ENCODE measurements at places on chromosomes 12 and 14. TPM values are rescaled to one million over a fixed set of nuclear protein-coding genes. Genes with fewer than 3 reads are reported as not detected.
A peak's percentile ranks its signal among the peaks of the same experiment; 100 is the strongest.

Gene TMEM63C
- total RNA-seq = 1.5 TPM

Gene LTBP2
- 0.40 TPM for total RNA-seq

Gene MRPL42
- total RNA-seq = 57.2 TPM

Gene GARIN6
- not detected for total RNA-seq

Gene FAIM2
- total RNA-seq = 0.95 TPM

Gene NXPH4
- 0.81 TPM for total RNA-seq

Gene DAO
- not detected for total RNA-seq

Gene ENDOU
- not detected for total RNA-seq

Gene ZC2HC1C
- total RNA-seq = 2.0 TPM

Gene AMN
- 0.20 TPM for total RNA-seq

Gene PIANP
- total RNA-seq = not detected

Gene TNFRSF1A
- 61.9 TPM for total RNA-seq

Gene FAM90A1
- 0.20 TPM for total RNA-seq

Gene GALNT4
- total RNA-seq = 23.3 TPM

DNA sequence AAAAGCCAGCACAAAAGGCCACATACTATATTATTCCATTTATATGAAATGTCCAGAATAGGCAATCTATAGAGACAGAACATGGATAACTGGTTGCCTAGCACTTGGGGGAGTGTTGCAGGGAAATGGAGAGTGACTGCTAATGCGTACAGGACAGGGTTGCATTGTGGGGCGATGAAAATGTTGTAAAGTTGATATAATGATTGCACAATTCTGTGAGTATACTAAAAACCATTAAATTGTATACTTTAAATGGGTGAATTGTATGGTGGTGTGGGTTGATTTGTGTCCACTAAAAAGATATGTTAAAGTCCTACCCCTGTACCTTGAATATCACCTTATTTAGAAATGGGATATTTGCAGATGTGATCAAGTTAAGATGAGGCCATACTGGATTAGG is 7.0 kb upstream of the CAPRIN2 start:
- no peak for DNase-seq

DNA sequence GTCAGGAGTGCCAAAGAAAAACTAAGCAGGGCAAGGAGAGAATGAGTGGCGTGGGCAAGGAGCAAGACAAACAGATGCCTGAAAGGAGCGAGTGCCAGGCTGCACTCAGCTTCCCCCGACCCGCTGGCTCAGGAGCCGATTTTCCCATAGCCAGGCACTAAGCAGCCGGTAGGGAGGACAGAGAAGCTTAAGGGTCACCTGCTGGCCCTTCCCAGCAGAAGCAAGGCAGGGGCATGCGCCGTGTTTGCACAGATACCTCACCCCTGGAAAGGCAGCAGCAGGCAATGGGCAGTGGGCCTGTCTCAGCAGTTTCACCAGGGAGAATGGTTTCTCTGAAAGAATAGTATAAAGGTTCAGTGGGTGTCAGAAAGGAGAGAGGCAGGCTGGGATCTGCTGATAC is 104.9 kb upstream of the FKBP4 start:
- DNase-seq = no peak

- no peak for DNase-seq
Observed at GRCh38 chr12:40313928-40314327, 89.1 kb downstream of the LRRK2 start.

- DNase-seq = no peak
Observed at GRCh38 chr12:125216756-125217155, 151.5 kb downstream of the AACS start.

DNA sequence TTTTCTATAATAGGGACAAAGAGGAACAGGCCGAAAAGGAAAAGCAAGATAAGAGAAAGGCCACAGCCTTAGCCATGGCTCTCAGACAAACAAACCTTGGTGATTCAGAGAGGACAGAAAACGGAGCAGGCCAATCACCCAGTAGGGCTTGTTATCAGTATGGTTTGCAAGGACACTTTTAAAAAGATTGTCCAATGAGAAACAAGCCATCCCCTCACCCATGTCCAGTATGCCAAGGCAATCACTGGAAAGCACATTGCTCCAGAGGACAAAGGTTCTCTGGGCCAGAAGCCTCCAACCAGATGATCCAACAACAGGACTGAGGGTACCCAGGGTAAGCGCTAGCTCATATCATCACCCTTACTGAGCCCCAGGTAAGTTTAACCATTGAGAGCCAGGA is 243.8 kb upstream of the BTG1 start:
- no peak for DNase-seq

- no peak for DNase-seq
Observed at GRCh38 chr14:59176765-59177164, 11.7 kb upstream of the DAAM1 start.

- no peak for DNase-seq
Observed at GRCh38 chr12:26319511-26319910, 124.1 kb downstream of the SSPN start.

DNA sequence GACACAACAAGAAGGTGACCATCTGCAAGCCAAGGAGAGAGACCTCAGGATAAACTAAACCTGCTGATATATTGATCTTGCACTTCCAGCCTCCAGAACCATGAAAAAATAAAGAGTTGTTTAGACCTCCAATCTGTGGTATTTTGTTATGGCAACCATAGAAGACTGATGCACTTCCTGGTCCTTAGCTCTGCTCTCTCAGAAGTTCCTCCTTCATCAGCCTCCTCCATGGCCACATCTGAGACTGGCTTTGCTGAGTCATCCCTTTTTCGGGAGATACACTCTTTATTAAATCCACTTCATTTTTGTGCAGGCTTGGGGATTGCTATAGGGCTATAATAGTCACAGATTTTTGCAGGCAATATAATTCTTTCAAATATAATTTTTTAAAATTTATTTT is 89.6 kb upstream of the ATF7IP start:
- no peak for DNase-seq

DNA sequence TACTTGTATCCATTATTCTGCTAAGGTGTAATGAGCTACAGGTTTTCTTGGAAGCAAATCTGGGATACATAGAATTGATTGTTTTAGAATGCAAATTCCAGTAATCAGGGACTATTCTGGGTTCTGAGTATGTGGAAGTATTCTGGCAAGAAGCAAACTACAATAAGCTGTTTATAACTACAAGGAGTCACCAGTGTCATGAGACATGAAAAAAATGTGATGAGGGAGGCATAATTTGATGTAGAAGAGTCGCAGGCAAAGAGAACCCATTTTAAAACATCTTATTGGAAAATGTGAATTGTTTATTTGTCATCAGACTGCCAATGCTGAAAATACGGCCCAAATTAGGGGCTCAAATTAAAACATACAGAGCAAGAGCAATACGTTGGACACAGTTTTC is 321.8 kb upstream of the E2F7 start:
- DNase-seq = no peak

- DNase-seq = peak; percentile 72
Observed at GRCh38 chr14:76955575-76956315, 72.8 kb downstream of the IRF2BPL start.

GRCh38 chr14:55201219-55202101 is 10.1 kb upstream of the DLGAP5 start:
- DNase-seq = no peak

GRCh38 chr14:96198430-96199130 is 6.1 kb upstream of the BDKRB2 start:
- no peak for DNase-seq

DNA sequence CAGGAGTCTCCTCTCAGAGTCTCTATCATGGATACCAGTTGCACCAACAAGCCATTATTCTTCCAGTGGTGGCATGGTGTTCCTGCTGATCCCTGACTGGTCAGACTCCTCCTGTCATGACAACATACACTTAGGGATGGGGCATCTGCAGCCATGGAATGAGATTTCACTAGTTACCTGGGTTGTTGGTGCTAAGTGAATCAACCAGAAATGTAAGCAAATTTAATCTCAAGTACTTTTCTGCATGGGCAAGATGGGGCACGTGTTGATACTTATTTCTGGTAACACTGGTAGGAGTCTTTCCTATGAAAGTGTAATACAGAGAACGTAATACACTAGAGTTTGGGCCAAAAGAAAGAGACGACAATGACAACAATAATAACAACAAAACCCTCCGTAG is 211.5 kb upstream of the FOXN3 start:
- DNase-seq = no peak

GRCh38 chr12:114131824-114132223 is 165.7 kb upstream of the RBM19 start:
- DNase-seq = no peak

DNA sequence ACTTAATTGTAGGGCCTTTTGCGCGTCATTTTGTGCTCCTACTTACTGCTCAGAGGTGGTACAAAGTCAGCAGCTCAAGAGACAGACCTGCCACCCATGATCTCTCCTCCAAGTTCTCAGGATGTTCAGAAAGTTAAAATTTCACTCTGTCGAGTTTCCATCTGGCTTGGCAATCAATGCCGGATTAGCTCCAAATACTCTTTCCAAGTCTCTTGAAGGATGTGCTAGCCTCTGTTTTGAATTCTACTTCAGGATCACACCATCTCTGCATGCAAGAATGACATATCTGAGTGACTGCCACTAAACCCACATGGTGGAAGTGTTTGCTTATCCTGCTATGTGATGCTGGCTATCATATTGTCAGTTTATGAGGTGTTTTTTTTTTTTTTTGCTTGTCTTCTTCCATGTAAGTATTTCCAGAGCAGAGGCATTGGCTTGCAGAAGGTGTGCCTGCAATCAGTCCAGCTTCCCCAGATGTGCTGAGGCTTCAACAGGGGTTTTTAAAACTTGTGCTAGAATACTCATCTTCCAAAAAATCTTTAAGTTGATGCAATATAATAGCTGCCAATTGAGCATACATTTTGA is 125.6 kb downstream of the RGS6 start:
- no peak for DNase-seq

GRCh38 chr14:90140298-90140955 is 78.6 kb downstream of the KCNK13 start:
- no peak for DNase-seq

- no peak for DNase-seq
Observed at GRCh38 chr12:49471557-49471956, 67.3 kb upstream of the KCNH3 start.

DNA sequence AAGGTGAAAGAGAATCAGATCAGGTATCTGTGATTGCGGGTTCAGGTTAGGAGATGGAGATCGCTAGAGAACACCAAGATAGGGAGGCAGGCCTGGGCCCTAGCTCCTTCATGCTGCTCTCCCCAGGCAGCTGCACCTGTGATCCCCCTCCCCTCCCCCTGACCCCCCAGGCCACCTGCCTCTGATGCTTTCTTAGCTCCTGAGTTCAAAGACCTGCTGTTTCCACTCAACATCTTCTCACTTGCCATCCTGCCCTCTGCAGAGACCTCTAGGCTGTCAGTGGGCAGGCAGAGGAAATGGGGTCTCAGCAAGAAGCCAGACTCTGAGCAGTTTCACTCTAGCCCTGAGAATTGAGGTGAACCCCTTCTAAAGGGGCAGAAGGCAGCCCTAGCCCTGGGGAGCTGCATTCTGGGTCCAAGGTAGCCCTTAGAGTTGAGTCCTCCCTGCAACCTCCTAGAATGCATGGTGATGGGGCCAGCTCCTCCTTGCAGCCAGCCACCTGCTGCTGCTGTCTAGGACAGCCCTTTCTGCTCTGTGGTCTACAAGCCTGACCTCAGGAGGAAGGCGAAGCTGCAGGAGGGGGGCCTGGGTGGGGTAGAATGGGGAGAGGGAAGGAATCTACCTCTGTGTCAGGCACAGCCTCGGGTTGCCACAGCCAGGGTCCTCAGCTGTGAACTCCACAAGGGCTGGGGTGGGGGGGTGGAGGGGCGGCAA is 6.4 kb upstream of the SLC48A1 start:
- DNase-seq = no peak

DNA sequence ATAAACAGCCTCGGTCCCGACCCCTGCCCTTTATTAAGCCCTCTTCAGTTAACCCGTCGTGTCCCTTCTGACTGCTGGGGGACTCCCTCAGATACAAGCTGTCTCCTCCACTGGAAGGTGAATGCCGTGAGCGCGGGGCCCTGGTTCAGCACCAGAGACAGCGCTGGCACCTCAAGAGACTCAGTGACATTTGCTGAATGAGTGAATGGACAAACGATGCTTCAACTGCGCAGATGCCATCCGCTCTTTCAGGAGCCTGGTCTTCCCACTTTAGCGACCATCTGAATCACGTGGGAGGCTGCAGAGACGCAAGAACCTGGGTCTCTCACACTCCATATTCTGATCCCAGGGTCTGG is 92.6 kb upstream of the SFSWAP start:
- DNase-seq = no peak

DNA sequence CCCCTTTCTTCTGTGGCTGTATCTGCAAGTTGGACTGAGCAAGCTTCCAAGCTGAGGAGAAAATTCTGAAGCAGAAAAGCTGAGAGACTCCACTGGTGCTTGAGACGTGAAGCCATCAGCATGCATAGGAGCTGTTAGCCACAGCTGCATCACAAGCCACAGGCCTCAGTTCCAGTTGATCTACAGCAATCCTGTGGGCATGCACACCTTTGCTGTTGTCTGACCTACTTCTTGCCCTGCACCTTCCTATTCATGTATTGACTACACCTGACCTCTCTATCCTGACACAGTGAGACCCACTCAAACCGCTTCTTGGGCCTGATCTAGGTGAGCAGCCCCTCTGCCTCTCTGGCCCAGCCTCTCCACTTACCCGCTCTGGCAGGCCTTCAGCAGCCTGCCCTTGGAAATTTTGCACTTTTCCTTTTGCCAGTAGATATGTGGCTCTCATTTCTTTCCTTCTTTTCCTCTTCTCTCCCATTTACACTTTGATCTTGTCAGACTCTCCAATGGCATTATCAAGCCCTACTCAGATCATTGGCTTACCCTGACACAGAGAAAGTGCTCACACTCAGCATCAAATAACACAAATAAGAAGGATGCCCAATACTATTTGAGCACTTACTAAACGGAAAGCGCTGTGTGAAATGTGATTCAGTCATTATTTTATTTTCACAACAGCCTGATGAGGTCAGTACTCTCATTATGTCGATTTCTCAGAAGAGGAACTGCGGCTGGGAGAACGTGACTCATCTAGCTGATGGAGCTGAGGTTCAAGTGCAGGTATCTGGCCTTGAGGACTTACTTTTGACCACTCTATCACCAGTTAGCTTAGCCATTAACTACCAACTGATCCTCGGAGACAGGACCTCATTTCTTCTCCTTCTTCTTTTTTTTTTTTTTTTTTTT is 21.9 kb upstream of the PTGR2 start:
- DNase-seq = peak; percentile 65

GRCh38 chr14:64952598-64953309 is 10.2 kb upstream of the GPX2 start:
- no peak for DNase-seq

DNA sequence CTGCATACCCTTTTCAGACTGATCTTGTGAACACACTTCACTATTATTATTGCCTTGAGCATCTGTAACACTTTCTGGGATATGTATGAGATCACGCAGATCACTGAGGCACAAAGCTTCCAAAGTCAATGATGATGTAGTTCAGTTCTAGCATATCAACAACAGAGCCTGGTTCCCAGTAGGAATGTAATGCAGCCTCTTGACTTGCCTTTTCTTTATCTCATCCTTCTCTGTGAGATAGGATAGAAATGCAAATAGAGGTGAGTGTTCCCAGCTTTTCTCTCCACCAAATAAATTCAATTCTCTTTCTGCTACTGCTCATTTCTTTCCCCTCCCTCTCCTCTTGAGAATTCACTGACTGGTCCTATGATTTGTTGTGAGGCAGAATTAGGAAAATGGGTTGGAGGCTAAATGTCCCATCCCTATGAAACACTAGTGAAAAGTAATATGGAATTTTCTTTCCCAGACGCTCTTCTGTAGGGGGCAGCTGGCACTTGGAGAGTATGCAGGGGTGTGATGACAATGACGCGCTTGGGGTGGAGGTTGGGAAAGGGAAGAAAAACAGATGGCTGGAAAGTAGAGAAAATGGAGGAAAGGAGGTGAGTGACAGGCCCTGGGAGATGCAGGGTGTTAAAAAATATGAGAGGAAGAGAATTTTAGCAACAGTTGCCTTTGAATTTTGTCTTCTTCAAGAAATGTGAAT is 96.0 kb upstream of the TMTC1 start:
- DNase-seq = no peak
